ENCODE measurements at places on chromosomes 6 and 20. TPM values are rescaled to one million over a fixed set of nuclear protein-coding genes. Genes with fewer than 3 reads are reported as not detected.

Gene RAMACL
- total RNA-seq = 0.07 TPM

Gene NRM
- 30.4 TPM for total RNA-seq

Gene TFAP2C
- total RNA-seq = 13.6 TPM

Gene STMN3
- total RNA-seq = 9.0 TPM

Gene ENPP4
- total RNA-seq = 0.32 TPM

Gene BPIFA1
- not detected for total RNA-seq

Gene PDE7B
- total RNA-seq = 1.6 TPM

Gene INSM1
- total RNA-seq = not detected

Gene TSPO2
- not detected for total RNA-seq

Gene MYLK4
- total RNA-seq = 0.14 TPM

Gene ENTPD6
- 108 TPM for total RNA-seq

Gene PSMB1
- 254 TPM for total RNA-seq

Gene METTL24
- total RNA-seq = not detected

Gene DCDC2
- total RNA-seq = 3.7 TPM

Gene PHACTR3
- total RNA-seq = not detected

Gene CFAP206
- 0.56 TPM for total RNA-seq

Gene NKX2-4
- not detected for total RNA-seq

Gene MAN1A1
- total RNA-seq = 0.05 TPM

Gene PLCB4
- 15.2 TPM for total RNA-seq

Gene KHDC1
- 4.0 TPM for total RNA-seq

Gene SPACA1
- total RNA-seq = not detected

Gene NKAIN2
- not detected for total RNA-seq

Gene SIGLEC1
- not detected for total RNA-seq

Gene FOXO3
- total RNA-seq = 7.7 TPM

Gene FAM217B
- total RNA-seq = 8.8 TPM

Gene ARFGEF3
- 0.70 TPM for total RNA-seq

Gene PKHD1
- not detected for total RNA-seq

Gene TGM3
- total RNA-seq = not detected

Gene DDX43
- total RNA-seq = not detected

Gene PRDM13
- total RNA-seq = 1.1 TPM

Gene RAB44
- total RNA-seq = 0.02 TPM

Gene SYNDIG1
- total RNA-seq = 1.5 TPM

Gene MEI4
- not detected for total RNA-seq

Gene GCNT2
- total RNA-seq = 9.8 TPM

Gene RALGAPB
- total RNA-seq = 19.4 TPM

Gene NFKBIL1
- 10.5 TPM for total RNA-seq

Gene HAO1
- not detected for total RNA-seq

Gene SLC22A3
- 46.7 TPM for total RNA-seq

Gene COL11A2
- 0.72 TPM for total RNA-seq
